ENCODE measurements at places on chromosomes 2 and 18.

DNA sequence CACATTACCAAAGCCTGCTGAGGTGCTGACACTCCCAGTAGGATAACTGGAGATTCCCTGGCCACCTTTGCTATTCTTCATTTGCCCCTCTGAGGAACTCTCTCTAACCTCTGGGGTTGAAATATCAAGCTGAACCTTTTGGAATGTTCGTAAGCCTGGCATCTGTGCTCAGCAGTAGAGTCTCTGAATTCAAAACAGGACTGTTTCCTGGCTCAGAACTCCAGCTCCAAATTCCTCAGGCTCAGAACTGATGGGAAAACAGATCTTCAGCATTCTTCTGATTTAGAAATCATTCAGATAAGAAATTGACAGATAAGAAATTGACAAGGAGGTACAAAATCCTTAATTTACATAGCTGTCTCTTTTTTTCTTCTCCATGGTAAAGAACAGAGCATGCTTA lies 22.2 kb upstream of the POU3F3 start:
- DNase-seq, result no peak

- peak; percentile 54 for DNase-seq
Measured at GRCh38 chr2:134771313-134771801, 52.6 kb upstream of the TMEM163 start.

- no peak for DNase-seq
Measured at GRCh38 chr2:69022548-69022947, 9.6 kb downstream of the ANTXR1 start.

GRCh38 chr2:27158468-27158867 lies 9.7 kb downstream of the TCF23 start:
- no peak for DNase-seq

DNA sequence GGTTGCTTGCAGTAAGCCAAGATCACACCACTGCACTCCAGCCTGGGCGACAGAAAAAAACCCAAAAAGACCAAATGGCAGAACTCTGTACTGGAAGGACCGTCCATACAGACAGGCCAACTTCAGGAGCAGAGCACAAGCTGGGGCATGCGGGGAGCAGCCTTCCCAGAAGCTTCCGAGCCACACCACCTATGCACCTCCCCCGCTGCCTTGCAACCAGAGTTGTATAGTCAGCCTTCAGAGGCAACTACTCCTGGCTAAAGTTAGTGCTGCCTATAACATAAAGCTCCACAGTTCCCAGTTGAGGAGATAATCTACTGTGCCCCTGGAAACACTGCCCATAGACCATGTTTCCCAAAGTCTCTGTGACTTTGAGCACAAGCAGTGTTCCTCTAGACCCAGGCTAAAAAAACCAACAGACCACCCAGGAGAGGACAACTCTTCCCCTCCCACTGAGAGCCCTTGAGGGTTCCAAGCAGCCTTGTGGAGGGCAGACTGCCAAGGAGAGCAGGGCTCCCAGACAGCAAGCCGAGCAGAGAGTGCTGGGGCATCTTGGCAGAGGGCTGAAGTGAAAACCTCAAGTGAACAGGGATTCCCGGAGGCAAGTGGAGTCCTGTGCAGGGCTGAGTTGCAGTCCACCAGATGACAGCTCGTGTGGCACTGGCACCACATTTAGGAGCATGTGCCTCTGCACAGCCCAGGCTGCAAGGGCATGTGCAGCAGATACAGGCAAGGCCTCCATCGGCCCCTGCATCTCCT lies 6.8 kb downstream of the SFT2D3 start:
- no peak for DNase-seq

DNA sequence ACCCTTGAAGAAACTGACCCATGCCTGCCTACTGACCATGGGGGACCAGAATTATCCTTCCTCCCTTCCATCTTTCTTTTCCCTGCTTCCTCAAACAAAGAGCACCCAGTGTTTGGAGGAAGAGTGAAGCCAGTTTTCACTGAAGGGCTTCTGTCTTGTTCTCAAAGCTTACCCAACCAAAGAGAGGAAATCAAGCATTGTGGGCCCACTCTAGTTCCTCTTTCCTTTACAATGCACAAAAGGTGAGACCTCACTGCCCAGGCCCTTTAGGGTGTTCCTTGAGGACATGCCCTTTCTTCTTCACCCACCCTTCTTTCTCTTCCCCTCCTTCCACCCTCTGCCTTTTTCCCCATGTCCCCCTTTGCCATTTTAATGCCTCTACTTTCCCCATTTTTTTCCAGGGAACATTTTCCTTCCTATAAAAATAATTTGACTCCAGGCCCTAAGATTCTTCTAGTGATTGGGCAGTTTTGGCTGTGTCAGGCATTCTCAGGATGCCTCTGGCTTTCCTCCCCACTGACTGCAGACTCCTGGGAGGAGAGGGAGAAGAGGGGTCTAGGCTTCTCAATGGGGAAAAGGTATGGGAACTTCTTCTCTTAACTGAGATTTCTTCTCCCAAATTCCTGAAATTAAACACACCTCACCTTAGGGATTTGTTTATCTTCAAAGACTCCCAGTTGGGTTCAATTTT lies 126.6 kb upstream of the RMDN2 start:
- no peak for DNase-seq

DNA sequence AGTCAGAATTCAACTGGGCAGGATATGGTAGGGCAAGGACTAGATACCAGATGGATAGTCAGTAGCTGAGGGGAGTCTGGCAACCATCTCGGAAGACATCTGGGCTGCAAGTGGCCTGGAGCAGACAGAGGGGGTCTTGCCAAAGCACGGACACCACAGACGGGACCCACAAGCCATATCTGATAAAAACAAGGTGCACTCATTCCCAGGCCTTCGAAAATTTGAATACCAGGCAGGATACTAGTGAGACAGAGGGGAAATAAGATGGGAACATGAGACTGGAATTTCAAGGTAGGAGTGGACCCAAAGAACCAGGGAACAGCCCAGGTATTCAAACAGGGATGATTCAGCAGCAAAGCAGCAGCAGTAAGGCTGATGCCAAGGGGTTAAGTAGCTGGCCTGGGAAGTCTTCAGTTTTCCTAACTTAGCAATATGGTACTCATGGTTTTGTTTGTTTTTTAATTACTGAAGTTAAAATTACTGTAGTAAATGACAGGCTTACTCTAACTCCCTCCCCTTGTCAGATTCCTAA lies 144.9 kb upstream of the NCKAP5 start:
- no peak for DNase-seq

- DNase-seq, result no peak
Measured at GRCh38 chr2:206798000-206798399, 32.6 kb downstream of the FASTKD2 start.

- DNase-seq, result no peak
Measured at GRCh38 chr2:120709608-120710041, 26.0 kb upstream of the GLI2 start.

GRCh38 chr2:32061430-32061829 lies 1.9 kb upstream of the SPAST start:
- no peak for DNase-seq

DNA sequence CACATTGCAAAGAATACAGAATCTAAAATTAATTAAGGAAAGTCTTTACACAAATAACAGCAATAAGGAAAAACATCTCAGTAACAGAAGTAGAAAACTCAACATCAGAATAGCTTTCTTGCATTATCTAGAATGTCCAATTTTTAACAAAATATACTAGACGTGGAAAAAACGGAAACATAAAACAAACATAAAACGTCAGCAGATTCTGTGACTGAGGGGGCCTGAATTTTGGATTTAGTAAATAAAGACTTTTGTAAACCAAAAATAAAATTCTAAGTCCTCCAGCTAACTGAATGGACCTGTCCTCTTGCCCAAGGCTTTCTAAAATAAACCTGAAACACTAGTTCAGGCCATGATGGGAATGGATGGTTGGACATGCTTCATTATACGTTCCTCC lies 773.5 kb upstream of the LRRTM1 start:
- DNase-seq, result no peak

DNA sequence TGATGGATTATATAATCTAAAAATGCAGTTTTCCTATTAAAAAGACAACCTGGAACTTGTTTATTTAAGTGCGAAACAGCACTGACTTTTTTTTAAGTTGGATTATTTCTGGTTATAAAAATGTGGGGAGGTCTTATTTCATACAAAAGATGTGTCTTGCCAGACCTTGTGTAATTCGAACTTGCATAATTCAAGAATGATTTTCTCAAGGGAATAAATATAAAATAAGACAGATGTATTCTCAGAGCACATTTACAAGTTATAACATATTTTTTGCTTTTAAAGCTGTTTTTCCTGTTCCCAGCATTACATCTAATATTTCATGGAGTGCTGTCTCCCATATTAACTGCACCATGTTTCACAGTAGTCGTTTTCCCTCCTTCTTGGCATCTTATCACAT lies 263.1 kb downstream of the CDH20 start:
- no peak for DNase-seq

GRCh38 chr2:102453501-102453900 lies 19.5 kb upstream of the SLC9A4 start:
- no peak for DNase-seq

DNA sequence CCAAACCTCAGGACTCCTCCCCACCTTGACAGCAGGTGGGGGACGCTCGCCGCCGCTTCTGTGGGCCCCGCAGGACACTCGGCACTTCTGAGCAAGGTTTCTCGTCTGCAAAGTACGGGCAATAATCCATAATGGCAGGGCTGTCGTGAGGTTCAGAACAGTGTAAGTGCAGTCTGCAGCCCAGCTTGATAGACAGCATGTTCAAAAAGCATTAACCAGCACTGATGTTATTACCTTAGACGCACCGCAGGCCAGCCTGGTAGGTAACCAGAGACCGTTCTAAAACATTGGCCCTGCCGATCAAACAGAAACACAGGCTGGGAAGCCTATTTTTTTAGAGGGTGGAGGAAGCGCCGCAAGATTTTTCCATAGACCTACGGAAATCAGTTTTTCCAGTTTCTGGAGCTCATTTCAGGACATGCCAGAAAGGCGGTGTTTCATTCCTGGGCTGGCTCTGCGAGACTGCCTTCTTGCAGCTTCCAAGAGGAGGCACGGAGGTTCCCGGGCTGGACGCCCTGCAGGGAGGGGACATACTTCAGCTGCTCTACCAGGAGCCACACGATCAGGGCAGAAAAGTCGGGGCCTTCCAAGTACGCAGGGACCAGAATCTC lies 148.7 kb downstream of the TPO start:
- no peak for DNase-seq

DNA sequence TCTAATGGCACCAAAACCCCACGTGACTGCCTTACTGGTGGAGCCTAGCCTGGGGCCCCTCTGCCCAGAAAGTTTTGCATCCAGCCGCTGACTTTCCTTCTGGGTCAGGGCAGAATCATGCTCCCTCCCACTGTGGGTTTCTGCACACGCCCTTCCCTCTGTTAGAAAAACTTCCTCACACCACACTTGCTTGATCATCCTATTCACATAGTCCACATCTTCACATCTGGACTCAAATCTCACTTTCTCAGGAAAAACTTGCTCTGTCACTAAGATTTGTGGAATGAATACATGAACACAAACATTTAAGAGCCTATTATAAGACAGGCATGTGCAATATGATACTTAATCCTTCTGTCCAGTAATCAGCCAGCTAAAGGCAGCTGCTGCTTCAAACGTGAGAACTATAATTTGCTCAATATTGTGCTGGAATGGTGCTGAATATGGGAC lies 274.7 kb downstream of the RND3 start:
- DNase-seq, result no peak

DNA sequence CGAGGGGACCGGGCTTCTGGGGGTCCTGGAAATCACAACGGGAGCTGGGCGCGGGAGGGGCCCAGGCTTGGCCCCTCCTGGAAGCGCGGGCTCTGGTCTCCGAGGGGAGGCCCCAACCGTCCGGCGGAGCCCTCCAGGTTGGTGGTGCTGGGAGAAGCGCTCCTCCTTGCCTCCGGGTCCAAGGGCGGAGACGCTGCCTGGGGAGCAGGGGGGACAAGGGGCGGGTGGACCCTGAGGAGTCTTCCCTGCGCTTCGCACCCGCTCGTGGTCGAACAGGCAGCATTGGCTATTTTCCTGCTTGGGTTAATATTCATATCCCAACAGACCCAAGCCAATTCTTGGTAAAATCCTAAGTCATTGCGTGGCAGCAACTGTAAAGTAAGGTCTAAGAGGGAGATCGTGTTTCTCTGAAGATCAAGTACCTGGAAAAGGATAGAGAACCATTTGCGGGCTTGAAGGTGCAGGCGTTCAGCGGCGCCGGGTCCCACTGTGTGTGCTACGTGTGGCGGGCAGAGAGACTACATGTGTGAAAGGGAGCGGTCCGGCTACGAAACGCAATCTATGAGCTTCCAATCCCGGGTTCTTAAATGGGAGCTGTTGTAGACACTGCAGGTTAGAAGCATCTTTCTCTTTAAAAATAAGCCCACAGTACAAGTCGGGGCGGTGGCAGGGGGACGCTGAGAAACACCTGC lies 805 bp downstream of the CIDEA start:
- DNase-seq, result no peak

DNA sequence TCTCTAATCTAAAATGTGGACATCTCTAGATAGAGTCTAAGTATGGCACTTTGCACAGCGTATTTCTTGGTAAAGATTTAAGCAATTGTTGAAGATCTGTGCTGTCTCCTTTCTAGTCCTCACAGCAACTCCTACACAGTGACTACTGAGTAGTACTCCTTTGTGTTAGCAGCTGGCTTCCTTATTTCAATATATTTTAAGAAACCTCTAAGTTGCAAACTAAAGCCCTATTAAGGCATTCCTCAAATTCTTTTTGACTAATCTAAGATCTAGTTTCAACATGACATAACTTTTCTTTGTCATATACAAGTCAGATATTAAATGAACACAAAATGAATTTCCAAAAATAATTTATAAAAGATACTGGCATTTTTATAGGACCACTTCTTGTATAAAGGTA lies 121.8 kb upstream of the DNAJC10 start:
- DNase-seq, result peak; percentile 37

- DNase-seq, result no peak
Measured at GRCh38 chr2:184206045-184206444, 392.3 kb upstream of the ZNF804A start.

DNA sequence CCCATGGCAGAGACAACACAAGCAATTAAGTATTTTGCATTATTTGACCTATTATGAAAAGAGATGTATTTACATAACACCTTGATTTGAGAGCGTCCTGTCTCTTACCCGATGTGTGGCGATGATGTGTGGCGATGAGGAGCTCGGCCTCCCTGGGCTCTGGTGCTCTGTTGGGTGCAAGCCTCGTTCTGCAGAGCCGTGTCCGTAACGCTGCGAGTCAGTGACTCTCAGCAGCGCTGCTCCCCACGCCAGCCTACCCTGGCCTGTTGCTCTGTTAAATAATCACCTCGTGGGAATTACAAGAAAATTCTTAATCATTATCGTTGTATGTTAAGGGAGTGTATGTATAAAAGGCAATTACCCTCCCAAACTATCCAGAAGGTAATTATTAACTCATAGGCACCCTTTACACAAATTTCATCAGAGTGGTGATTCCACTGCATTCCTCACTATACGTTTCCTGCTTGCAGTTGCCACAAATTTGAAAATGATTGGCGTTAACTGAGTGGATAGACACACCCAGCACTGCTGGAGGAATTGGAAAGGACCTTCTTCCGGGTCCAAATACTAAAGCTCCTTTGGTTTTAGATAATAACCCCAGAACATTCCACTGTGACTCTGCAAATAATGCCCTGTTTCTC lies 52.0 kb upstream of the NFATC1 start:
- no peak for DNase-seq

DNA sequence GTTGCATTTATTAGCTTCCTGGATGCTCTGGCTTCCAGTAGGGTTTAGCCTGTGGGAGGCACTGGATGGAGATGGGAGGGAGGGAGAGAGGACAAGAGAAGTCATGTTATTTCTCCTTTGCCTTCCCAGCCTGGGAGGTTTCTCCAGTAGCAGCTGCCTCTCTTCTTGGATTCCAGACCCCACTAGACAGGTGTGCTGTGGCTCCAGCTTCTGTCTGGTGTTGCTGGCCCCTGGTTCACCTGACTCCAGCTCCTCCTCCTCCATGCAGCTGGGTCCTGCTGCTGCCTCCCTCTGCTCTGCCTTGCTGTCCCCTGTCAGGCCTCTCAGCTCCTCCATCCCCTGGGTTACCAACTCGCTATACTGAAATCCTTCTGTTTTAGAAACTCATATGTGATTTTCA lies 188.9 kb upstream of the TNP1 start:
- no peak for DNase-seq

Measured in COLO829 (cell line).